Activated CD4-positive, alpha-beta T cell treated with anti-CD3 and anti-CD28 coated beads, Interleukin-2, amount 10 ng/mL, durations not matched to agents 24 days and 14 days (primary cell): ENCODE measurements at places on chromosomes 2 and 18. TPM values are rescaled to one million over a fixed set of nuclear protein-coding genes. Genes with fewer than 3 reads are reported as not detected.

- H3K4me1 ChIP-seq: no peaks in the 10 kb centered on the region
- DNase-seq: no peak
- no peak overlapping the region for H3K4me3 ChIP-seq
- H3K27ac ChIP-seq: no peak overlapping the region
- H3K27me3 ChIP-seq: no peaks in the 10 kb centered on the region
- no peaks in the 10 kb centered on the region for H3K36me3 ChIP-seq
These were observed 905.3 kb upstream of the VRK2 start for GRCh38 chr2:57141269-57141668.

DNA sequence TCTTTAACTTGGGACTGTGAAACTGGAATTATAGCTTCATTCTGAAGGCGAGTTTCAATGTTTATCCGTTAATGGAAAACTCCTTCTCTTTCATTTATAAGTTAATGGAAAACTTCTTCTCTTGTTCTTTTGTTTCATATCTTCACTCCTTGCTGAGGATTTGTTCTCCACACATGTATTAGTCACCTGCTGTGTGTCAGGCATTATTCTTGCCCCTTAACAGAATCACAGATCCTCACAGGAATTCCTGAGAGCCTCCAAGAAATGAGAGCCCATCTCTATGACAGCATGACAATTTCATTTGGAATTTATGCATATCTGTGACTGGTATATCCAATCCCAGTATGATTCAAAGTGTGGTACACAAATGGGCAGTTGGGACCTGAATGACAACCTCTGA, 545.8 kb downstream of the BCL11A start:
- no peak for DNase-seq
- no peaks in the 10 kb centered on the region for H3K4me1 ChIP-seq
- no peak overlapping the region for H3K4me3 ChIP-seq

GRCh38 chr2:38113051-38113450, 37.1 kb upstream of the CYP1B1 start:
- no peak overlapping the region for H3K27ac ChIP-seq
- H3K4me1 ChIP-seq: peaks cover 11% of the 10 kb centered on the region
- no peak for DNase-seq
- H3K27me3 ChIP-seq: peaks cover 8% of the 10 kb centered on the region
- H3K36me3 ChIP-seq: peaks cover 3% of the 10 kb centered on the region
- H3K4me3 ChIP-seq: no peak overlapping the region

GRCh38 chr2:85560812-85561279, 447 bp downstream of the GGCX start:
- H3K4me1 ChIP-seq: peaks cover 30% of the 10 kb centered on the region
- H3K36me3 ChIP-seq: peaks cover 8% of the 10 kb centered on the region
- no peak for DNase-seq
- H3K27ac ChIP-seq: peak overlapping the region; percentile 96
- no peaks in the 10 kb centered on the region for H3K27me3 ChIP-seq

GRCh38 chr18:22703883-22704585, 229.1 kb upstream of the RBBP8 start:
- no peaks in the 10 kb centered on the region for H3K36me3 ChIP-seq
- no peak overlapping the region for H3K27ac ChIP-seq
- peak; percentile 61 for DNase-seq
- H3K4me3 ChIP-seq: no peak overlapping the region
- peaks cover 4% of the 10 kb centered on the region for H3K27me3 ChIP-seq
- no peaks in the 10 kb centered on the region for H3K4me1 ChIP-seq

- H3K36me3 ChIP-seq: peaks cover 38% of the 10 kb centered on the region
- no peaks in the 10 kb centered on the region for H3K4me1 ChIP-seq
- H3K27me3 ChIP-seq: no peaks in the 10 kb centered on the region
- H3K27ac ChIP-seq: no peak overlapping the region
These were observed 20.3 kb downstream of the MRPL19 start for GRCh38 chr2:75666911-75667310.

DNA sequence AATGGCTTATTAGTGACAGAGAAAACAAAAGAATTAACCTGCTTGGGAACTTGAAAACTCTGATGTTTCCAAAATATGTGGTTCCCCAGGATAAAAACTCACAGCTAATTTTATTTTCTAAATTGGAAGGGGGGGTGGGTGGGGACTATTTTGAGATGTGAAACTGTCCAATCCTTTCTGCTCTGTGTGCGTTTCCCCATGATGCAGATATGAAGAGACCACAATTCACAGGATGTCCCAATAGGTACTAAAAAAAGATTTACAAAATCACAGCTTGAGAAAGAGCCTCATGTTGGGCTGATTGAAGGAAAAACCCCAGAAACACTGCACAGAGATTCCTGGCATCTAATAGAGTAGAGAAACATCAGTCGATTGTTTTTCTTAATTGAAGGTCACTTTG, 273.2 kb downstream of the ARHGAP15 start:
- no peaks in the 10 kb centered on the region for H3K27me3 ChIP-seq
- peaks cover 3% of the 10 kb centered on the region for H3K4me1 ChIP-seq
- H3K36me3 ChIP-seq: peaks cover 5% of the 10 kb centered on the region
- H3K27ac ChIP-seq: no peak overlapping the region
- H3K4me3 ChIP-seq: no peak overlapping the region
- DNase-seq: no peak

GRCh38 chr2:50443868-50444630, 587.9 kb downstream of the NRXN1 start:
- no peaks in the 10 kb centered on the region for H3K27me3 ChIP-seq
- H3K4me1 ChIP-seq: no peaks in the 10 kb centered on the region
- H3K36me3 ChIP-seq: no peaks in the 10 kb centered on the region
- DNase-seq: no peak
- H3K27ac ChIP-seq: no peak overlapping the region

Gene PID1
- total RNA-seq: not detected in 2 replicates

Gene CCL20
- 3.2 and 4.4 TPM in 2 replicates for total RNA-seq

Gene FIGN
- not detected in 2 replicates for total RNA-seq

Gene IL36RN
- not detected in 2 replicates for total RNA-seq
